ENCODE measurements at places on chromosomes 3 and 15.

DNA sequence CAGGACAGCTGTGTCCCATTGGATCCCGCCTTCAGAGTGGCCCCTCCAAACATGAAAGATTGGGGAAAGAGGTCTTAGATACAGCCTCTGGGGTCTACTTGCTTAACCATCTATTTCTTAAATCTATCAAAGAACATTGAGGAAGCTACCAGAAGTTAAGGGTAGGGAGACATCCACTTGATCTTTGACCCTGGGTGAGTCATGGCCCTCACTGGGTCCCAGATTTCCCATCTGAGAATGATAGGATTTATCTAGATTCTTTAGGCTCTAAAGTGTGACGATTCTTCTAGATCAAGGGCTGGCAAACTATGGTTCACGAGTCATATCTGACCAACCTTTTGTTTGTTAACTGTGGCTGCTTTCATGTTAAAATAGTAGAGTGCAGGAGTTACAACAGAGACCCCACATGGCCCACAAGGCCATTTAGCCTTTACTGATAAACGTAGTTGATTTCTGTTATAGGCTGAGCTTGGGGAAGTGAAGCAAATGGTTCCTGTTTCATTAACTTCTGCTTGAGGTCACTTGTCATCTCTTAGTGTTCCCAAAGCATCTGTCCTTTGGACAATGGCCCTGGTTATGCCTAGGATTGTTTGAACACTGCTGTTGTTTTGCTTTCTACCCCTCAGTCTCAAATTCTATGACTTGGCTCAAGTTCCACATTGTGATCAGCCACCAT, 8.0 kb downstream of the MUC13 start:
- DNase-seq, result no peak

DNA sequence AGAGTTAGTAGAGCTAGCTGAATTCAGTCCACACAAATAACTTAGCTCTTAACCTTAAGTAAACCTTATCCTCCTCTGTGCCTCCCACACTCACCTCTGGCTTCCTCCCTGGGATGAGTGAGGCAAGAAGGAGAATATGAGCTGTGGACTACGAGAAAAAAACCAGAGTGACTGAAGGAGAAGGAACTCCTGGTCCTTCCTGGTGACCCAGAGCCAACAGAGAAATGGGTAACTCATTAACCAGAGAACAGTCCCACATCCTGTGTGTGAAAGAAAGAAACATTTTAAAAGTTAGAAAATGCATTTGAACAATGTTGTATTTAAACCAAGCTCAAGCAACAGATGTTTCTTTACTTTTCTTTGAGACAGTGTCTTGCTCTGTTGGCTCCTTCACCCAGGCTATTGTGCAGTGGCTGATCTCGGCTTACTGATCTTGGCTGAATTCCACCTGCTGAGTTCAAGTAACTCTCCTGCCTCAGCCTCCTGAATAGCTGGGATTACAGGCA, 27.5 kb upstream of the FAM81A start:
- DNase-seq, result no peak

GRCh38 chr15:98476559-98476958, 171.8 kb upstream of the IGF1R start:
- DNase-seq, result no peak

- DNase-seq, result no peak
These were observed 165.1 kb upstream of the ATP10A start for GRCh38 chr15:26028086-26028740.

GRCh38 chr15:58069008-58069407, 3.5 kb upstream of the ALDH1A2 start:
- no peak for DNase-seq

GRCh38 chr3:11582191-11582968, 61.3 kb downstream of the VGLL4 start:
- DNase-seq, result no peak

- no peak for DNase-seq
These were observed 23.3 kb upstream of the CTSH start for GRCh38 chr15:78968114-78968513.

DNA sequence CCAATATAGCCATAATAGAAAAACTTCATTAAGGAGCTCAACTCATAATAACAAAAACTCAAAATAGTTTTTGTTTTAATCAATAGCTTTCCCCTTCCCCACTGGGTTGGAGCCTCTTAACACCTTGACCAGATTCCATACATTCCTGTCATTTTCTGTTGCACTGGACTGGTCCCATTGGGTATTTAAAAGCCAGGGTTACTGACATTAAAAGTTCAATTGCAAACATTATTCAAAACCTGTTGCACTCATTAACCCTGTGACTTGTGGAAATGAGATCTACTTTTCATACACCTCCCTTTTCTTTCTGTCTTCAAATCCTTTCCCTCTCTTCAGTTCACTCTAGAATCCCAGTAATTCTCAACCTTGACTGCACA, 1.7 kb upstream of the HRG start:
- no peak for DNase-seq

GRCh38 chr3:50473768-50474167, 29.7 kb downstream of the CACNA2D2 start:
- DNase-seq, result no peak

GRCh38 chr15:88341006-88341405, 84.5 kb upstream of the NTRK3 start:
- no peak for DNase-seq

GRCh38 chr15:92232876-92233275, 160.8 kb upstream of the ST8SIA2 start:
- DNase-seq, result no peak
